ENCODE measurements at places on chromosomes 6 and 20.

DNA sequence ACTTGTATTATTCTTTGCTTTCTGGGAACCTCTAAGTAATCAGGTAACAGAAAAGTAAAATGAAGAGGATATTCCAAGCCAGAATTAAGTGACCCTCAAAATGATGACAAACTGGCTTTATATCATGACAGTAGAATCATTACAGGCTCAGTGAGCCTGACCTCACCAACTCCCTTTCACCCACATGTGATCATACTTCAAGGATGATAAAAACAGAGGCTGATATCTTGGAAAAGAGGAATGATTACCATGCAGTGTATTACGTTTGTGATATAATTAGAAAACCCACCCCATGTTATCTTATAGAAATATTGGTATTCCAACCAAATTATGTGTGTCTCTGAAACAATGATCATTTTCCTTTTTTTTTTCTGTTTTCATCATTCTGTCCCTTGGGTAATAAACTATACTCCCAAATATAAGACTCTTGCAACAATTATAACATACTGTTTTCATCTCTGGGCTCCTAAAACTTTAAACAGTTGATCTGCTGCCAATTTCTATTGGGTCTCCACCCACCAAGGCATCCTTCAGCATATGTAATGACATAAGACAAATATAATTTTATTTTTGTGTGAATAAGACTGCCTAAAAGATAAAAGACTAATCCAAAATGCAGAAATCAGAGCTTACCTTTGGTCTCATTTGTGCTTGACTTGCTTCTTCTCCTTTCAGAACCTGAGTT is 115.7 kb downstream of the DST start:
- no peak for DNase-seq

DNA sequence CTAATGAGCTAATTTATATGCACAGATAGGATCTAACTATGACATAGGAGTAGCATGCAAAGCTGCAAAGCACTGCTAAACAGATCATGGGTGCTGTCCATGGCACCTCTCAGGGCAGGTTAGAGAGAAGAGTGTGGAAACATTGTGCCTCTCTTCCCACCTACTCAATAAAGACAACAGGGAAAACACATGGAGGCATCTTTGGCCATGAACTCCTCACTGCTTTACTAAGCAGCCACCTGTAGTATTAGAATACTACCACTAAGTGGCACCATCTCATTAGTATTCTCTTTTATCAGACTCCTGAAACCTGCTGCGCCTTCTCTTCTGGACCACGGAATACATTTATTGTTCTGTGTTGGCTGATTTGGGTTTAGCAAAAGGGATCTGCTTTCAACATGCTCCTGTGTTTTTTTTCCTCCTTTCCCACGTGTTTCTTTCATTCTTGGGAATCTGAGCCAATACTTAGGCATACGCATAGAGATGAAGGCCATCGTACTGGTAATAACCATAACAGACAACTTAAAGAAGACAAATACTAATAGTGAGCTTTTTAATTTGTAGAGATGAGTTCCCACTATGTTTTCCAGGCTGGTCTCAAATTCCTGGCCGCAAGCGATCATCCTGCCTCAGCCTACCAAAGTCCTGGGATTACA is 9.4 kb upstream of the HDDC2 start:
- no peak for DNase-seq

GRCh38 chr6:10970731-10971130 is 73.4 kb downstream of the ELOVL2 start:
- no peak for DNase-seq

DNA sequence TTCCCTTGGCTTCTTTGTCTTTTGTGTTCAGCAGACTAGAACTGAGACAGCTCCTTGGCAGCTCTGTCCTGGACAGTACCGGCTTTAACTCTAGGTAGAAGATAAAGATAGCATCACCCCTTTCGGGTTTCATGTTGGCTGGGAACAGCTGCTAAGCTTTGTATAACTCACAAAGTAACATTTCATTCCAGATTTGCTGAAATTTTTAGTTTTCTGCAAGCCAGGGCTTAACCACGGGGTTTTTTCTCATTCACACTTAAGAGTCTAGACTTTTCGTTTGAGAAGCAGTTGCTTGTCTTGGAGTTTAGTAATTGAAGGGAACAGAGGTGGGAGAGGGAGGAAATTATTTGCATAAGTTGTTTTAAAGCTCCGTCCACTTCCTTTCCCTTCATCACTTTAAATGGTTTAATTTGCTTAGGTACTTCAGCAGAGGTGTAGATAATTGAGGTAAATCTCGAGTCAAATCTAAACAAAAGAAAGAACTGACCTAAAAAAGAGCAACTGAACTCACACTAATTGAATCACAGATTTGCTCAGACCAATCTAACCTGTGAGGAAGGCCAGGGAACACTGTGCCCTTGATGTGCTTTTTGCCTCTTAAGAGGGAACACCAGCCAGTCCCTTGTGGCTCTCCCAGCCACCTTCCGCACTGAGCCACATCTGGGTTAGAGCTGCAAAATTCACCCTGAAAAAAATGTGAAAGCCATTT is 48.3 kb downstream of the RREB1 start:
- DNase-seq: no peak

DNA sequence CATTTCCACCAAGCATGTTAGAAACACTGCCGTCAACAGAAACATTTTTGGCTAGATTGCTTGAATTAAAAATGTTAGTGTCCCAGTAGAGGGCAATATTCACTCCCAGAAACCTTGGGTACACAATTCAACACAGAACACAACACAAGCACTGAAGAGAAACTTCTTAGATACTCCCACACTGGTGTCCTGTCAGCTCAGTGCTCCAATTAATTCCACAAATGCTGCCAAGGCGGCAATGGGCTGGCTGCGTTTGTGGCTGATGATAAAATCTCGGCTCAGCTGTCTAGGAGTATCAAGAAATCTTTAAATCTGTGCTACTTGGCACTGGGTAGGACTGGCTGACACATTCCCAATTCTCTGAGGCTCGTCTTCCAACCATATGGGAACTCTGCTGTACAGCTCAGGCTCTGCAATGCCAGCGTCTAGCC is 39.3 kb downstream of the BEND3 start:
- no peak for DNase-seq

- no peak for DNase-seq
Observed at GRCh38 chr20:46027245-46027853, 1.7 kb upstream of the SLC12A5 start.
